Brain pericyte (primary cell): ENCODE measurements at places on chromosomes 16 and 17.

- DNase-seq, result no peak
Observed at GRCh38 chr16:78890373-78890895, 710.1 kb downstream of the MAF start.

DNA sequence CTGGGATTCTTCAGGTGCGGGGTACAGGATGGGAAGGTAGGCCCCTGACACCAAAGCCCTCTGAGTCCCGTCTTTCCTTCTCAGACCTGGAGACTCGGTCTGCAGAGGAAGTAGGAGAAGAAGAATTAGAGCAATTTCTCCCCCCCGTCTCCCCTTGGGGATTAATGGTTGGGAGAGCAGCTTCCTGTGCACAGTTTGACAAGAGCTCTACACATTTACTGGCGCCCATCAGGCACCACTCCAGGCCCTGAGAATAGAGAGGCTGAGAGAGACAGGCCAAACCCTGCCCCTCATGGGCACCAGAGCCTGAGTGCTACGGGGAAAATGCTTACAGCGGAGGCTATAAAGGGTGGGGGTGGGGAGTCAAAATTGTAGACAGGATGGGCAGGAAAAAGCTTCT is 3.5 kb upstream of the C16orf74 start:
- DNase-seq, result no peak

- DNase-seq, result no peak
Observed at GRCh38 chr16:13077816-13078215, 176.4 kb downstream of the SHISA9 start.

GRCh38 chr17:35705230-35705629 is 26.2 kb upstream of the RASL10B start:
- no peak for DNase-seq
